ENCODE measurements at places on chromosomes 7 and 10.

DNA sequence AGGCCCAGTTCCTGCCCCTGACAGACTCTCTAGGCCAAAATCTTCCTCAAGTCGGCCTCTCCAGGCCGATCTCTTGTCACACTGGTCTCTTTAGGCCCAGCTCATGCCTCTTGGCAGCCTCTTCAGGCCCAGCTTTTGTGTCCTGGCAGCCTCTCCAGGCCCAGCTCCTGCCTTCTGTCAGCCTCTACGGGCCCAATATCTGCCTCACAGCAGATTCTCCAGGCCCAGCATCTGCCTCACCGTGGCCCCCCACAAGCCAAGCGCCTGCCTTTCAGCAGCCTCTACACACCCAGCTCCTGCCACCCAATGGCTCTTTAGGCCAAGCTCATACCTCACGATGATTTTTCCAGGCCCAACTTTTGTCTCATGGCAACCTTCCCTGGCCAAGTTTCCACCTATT lies 33.0 kb upstream of the VKORC1L1 start:
- no peak for DNase-seq

DNA sequence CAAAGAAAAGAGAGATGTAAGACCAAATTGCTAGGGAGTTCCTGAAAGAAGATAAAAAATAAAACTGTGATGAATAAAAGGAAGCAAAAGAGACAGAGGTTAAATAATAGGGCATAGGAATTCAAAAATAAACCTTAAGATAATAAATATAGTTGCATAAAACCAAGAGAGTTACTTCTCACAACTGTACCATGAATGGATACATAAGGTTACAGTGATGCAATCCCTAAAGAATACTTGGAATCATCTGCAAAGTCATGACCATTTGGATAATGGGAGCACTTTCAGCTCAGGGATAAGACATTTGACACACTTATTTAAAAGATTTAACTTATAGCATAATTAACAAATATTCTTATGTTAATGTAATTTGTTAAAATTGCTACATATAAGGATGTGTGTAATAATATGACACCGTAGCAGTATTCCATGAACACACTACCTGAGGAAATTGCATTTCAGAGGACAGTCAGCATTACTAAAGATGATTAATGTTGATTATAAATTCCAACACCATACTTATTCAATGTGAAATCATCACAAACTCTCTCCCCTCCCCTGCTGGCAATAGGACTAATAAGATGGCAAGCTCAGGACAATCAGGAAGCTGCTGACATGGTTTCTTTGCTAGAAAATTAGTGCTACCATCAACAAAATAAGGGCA lies 202.1 kb upstream of the AKR1E2 start:
- DNase-seq, result no peak

DNA sequence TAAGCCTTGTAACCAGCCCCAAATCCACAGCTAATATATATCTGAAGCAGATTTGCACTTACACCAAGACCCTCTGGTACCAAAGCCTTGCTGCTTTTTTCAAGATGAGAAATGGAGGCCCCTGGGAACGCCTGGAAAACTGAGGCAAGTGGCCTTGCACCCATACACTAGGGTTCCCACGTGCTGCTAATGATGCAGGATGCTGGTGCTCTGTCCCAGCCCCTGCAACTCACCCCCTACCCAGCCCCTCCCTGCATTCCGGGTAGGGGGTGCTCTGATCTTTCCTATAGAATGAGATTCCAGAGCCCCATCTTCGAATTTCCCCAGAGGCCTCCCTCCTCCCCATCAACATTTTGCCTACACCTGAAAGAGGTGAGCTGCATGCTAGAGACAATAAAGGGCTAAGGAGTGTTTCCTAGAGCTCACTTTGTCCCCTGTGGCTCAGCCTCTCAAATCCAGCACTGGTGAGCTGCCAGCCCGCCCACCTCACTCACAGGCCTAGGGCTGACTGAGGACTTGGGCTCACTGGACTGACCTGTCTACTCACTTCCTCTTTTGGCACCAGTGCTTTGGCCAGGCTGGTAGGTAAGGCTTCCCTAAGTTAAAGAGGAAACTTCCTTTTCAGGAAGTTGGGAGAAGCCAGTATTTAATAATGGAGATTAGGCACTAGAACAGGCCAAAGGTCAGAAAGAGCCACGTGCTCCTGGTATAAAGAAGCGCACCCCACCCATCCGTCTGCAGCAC lies 9.8 kb downstream of the RBP4 start:
- DNase-seq, result no peak

DNA sequence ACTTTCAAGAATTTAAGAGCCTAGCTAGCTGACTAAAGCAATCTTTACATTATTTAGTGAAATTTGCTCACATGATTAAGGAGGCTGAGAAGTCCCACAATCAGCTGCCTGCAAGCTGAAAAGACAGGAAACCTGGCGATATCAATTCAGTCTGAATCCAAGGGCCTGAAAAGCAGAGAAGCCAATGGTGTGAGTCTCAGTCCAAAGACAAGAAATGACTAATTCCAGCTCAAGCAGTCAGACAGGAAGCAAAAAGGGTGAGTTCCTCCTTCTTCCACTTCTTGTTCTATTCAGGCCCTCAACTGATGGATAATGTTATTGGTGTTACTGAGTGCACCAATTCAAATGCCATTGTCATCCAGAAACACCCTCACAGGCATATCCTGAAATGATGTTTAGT lies 1231.6 kb upstream of the CELF2 start:
- DNase-seq, result peak; percentile 91

DNA sequence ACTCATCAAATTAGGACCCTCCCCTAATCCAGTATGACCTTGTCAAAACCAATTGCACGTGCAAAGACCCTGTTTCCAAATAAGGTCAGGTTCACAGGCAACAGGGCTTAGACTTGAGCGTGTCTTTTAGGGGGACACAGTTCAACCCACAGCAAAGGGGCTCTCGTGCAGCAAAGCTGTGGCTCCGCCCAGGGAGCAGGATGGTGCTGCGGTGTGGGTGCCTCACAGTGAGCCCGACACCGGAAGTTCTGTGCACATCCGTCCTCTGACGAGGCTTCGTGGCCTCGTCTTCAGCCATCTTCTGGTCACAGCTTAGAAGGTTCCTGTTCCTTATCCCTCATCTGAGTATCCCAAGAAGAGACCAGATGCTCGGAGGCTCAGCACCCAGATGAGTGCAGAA lies 509.2 kb upstream of the FOXK1 start:
- no peak for DNase-seq

DNA sequence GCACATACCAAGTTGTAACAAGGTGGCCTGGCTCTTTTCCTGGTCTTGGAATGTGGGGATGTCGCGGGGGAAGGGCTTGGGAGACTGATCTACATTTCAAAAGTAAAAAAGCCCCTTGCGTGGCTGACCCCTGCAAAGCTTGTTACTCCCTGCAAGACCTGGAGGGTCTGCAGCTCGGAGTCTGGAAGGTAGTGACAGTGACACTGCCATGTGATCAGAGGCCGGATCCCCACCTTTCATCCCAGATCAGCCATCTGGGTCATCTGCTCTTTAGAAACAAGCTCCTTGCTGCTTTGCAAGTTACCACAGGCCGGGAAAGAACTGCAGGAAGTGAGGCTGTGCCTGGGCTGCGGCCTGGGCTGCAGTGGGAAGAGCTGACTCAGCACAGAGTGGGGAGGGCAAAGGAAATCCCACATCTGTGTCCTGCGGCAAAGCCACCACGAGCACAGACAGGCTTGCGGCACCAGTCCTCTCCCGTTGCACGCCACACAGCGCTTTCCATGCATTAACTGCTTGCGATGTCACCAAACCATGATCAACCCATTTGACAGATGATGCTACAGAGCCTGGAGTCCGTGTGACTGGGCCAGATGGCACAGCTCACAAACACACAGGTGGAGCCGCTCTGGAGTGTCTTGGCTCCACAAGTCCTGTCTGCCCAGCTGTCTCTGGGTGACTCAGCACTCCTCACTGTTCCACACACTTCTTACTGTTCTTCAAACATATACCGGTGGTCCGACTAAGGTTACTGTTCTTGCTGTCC lies 97.7 kb downstream of the SH3PXD2A start:
- peak; percentile 93 for DNase-seq

Measured in foreskin keratinocyte (primary cell).